ENCODE measurements at places on chromosomes 2 and 18.
A peak's percentile ranks its signal among the peaks of the same experiment; 100 is the strongest.

GRCh38 chr2:5250482-5250881, 441.7 kb upstream of the SOX11 start:
- no peak for DNase-seq

GRCh38 chr18:62157843-62158242, 29.0 kb downstream of the PIGN start:
- DNase-seq: no peak

DNA sequence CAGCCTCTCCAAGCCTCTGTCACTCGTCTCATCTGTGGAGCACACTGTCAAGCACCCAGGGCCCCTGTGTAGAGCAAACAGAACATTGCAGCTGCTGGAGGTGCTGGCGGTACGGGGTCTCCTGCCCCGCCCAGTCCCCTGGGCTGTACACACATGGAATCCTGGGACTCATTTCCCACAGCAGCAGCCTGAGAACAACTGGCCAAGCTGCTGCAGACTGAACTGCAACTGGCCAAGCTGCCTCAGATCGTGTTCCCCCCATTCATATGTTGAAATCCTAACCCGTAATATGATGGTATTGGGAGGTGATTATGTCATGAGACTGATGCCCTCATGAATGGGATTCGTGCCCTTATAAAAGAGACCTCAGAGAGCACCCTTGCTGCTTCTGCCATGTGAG, 130.5 kb downstream of the NCK2 start:
- DNase-seq: no peak

DNA sequence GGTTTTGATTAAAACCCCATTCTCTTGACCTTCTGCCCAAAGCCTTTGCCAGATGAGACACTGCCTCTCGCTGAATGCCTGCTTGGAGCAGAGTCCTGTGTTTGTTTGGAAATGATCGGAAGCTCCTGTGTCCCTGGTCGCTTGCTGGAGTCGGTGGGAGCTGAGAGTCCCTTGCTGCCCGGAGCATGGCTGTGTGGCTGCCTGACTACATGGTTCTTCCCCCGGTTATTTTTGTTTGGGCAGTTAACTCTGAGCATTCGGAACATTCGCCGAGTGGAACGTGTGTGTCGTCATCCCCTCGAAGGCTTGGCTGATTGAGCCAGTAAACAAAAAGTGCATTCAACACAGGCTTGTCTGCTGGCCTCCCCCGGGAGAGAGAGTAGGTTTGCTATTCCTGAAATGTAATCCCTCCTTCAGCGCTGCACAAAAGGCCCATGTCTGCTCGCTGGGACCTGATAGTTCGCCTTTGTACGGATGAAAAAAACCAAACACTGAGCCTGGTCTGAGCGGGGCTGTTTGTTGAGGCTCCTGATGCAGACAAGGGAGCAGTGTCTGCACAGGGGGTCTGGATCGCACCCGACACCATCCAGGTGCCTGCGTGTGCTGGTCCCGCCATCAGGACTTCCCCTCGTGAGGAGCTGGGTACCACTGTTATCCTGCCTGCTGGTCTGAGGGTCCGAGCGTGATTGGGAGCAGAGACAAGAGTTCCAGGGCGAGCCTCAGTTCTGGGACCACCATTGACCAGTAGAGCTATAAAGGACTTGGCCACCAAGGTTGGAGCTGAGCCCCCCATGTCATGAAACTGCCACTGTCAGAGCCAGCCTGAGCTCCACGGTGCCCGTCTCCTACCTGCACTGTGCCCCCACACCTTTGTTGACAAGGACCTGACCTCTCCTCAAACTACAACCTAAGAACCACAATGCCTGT, 83.8 kb downstream of the AGAP1 start:
- peak; percentile 19 for DNase-seq

- no peak for DNase-seq
Measured at GRCh38 chr2:16103614-16104314, 163.4 kb downstream of the MYCN start.

GRCh38 chr2:240599141-240599583, 12.6 kb downstream of the CAPN10 start:
- DNase-seq: no peak
